ENCODE measurements at places on chromosomes 5 and 9.
A peak's percentile ranks its signal among the peaks of the same experiment; 100 is the strongest.

GRCh38 chr9:27421577-27421976 is 102.5 kb upstream of the IFNK start:
- no peak for DNase-seq

DNA sequence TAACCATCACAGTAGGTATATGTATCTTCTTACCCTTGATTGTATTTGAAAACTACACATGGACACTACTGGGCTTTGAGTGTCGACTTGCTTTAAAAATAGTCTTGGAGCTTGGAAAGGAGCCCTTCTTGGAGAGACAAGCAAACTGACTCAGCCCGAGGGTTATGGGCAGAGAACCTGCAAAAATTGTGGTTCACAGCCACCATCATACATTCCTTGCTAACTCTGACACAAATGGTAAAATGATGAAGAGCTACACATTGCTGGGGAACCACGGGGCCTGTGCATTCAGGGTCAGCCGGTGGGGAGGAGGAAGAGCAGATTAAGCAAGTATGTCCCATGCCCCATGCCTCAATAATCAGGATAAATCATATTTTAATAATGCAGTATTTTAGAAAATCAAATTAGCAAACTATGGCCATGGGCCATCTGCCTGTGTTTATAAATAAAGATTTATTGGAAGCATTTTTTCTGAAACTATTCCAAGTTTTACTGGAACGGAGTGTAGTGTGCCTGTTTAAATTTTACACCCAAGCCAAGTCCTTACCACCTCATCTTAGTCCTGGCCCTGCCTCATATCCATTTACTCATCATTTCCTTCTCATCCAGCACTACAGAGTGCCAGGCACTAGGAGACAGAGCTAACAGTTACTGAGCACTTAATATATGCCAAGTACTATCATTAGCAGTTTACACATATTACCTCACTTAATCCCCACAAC is 195.7 kb downstream of the PALM2AKAP2 start:
- DNase-seq = no peak

DNA sequence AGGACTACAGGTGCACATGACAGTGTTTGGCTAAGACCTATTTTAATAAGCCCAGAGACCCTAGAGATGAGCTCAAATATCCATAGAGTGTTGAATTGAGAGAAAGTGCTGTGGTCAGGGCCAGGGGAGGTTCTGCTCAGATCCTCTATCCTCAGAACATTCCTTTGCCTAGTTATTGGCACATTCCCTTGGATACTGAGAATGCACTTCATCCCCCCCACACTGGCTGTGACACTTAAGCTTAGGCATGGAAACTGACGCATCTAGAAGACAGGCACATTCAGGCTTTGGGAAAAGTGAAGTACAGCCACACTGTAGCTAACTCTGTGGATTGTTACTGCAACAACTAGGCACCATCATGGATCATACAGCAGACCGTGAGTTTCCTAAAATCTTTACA is 27.1 kb upstream of the RASGRF2 start:
- DNase-seq = no peak

- DNase-seq = no peak
These were observed 137.3 kb downstream of the LHFPL2 start for GRCh38 chr5:78511121-78511906.

DNA sequence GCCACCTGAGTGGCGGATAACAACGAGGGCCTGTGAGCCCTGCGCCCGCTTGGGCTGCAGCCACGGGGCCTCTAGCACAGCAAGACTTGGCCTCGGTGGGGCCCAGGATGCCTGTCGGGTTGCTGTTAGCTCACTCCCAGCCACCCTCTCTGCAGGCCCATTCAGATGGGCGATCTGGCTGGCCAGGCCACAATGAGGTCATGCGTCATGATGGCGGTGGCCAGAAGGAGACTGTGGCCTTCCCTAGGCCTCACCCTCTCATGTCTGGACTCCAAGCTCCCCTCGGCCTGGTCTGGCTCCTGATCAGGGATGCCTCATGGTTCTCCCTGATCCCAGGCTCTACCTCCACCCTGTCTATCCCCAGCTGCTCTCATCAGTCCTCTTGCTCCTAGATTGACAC is 19.0 kb upstream of the TCOF1 start:
- DNase-seq = no peak

DNA sequence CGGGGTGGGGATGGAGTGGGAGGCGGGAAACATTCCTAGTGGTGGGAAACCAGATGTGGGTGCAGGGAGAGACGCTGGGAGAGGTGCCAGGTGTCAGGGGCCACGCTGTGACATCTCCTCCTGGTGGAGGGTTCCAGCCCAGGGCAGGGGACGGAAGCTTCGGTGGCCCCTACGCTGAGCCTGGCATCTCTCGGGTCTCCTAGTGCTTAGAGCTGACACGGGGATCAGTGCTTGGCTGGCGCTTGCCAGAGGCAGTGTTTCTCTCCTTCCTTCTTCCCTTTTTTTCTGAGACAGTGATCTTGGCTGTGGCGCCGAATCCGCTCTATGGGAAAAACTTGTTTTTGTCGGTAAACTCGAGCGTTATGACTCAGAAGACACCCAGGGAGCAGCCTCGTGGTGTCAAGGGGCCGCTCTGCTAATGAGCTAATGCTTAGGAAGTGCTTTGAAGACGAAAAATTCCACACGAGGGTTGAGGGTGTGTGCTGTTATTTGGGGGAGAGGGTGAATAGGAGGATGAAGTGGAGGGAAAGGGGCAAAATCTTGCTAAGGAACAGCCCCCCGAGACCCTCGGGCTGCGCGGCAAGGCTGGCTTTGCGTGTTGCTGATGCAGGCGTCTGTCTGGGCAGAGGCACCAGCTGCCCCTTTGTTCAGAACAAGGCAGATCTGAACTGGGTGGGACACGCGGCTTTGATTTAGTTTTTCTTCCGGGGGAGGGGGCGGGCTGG is 20.4 kb upstream of the IER5L start:
- DNase-seq = no peak

DNA sequence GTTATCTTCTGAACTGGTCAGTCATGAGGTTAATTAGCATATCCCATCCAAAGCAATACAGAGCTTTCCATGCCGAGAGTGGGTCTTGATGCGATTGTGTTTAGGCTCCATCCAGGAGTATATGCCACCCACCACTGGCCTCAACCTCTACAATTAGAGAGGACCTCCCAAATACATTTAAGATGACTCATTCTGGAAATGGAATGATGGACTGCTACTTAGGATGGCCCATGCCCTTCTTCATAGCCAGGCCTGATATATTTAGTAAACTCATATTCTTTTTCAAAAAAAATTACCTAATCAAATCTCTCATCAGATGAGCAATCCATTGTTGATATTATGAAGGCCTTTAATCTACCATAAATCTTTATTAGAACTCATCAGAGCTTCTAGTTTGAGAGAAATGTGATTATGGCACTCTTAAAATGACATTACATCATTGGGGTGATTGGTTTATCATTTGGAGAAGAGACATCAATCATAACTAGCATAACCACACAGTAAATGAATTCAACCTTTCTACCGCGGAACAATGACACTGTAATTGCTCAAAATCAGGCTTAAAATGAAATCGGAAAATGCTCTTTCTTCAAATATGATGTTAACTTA is 414.2 kb upstream of the WWC1 start:
- no peak for DNase-seq

DNA sequence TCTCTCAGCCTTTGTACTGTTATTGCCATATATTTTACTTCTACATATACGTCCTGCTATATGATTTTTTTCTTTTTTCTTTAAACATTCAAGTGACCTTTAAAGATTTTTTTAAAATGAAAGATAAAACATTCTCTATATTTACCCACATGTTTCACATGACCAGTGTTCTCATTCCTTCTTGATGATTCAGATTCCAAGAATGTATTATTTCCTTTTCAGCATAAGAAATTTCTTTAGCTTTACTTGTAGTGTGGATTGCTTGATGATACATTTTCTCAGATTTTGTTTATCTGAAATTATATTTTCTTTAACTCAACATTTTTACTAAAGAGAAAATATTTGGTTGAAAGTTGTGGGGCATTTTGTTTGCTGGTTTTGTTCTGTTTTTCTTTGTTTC is 792.1 kb downstream of the BRINP1 start:
- DNase-seq = no peak

- no peak for DNase-seq
These were observed 86.5 kb upstream of the PRLR start for GRCh38 chr5:35316611-35317274.

GRCh38 chr5:35458824-35459207 is 158.8 kb upstream of the SPEF2 start:
- DNase-seq = no peak

- DNase-seq = no peak
These were observed 20.9 kb downstream of the NCS1 start for GRCh38 chr9:130193103-130193502.

GRCh38 chr5:108727651-108728565 is 19.8 kb upstream of the FER start:
- no peak for DNase-seq

DNA sequence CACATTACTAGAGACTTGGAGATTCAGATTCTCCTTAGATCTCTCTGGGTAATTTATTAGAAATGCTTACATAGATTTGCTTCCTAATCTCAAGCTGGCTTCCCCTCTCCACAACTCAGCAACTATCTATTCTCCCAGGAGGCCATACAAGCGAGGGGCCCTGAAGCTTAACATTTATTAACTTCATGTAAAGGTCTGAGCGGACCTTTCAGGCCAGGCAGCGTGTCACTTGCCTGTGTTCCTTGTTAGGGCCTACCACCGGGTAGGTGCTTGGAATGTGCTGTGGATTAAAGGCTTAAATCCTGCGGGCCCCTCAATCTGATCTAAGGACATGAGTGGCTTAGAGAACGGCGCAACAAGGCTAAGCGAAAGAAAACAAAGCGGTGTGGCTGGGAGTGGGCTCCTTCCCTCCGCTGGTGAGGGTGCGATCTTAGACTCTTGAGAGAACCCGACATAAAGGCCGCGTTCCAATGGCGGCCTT is 712 bp upstream of the HSPA4 start:
- no peak for DNase-seq

- DNase-seq = no peak
These were observed 306.3 kb downstream of the TLE4 start for GRCh38 chr9:79877943-79878602.

GRCh38 chr5:157148734-157149615 is 6.3 kb upstream of the MED7 start:
- DNase-seq = peak; percentile 50

- no peak for DNase-seq
These were observed 148.4 kb upstream of the CLINT1 start for GRCh38 chr5:158007336-158007735.

DNA sequence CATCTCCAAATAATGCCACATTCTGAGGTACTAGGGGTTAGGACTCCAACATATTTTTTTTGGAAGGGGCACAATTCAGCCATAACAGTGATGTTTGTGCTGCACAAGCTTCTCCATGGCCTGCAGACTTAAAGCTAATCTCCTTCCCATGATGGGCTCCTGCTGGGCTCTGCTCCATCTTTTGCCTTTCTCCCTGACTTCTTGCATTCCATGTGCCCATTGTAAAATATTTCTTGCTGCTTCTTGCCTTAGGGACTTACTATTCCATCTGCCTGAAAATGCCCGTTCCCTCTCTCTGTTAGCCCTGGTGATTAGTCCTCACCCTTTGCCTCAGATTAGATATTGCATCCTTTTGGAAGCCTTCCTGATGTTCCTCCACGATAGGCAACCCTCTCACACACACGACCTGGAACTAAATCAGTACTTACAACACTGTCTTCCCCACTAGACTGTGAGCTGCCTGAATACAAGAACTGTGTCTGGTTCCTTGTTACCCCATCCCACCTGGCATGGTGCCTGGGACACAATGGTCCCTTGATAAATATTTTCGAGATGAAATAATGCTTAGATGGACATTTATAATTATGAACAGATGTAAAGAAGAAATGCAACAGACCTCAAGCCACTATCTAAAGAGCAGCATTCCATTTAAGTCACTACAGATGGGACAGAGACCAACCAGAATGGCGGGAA is 33.5 kb downstream of the OR1J1 start:
- no peak for DNase-seq

DNA sequence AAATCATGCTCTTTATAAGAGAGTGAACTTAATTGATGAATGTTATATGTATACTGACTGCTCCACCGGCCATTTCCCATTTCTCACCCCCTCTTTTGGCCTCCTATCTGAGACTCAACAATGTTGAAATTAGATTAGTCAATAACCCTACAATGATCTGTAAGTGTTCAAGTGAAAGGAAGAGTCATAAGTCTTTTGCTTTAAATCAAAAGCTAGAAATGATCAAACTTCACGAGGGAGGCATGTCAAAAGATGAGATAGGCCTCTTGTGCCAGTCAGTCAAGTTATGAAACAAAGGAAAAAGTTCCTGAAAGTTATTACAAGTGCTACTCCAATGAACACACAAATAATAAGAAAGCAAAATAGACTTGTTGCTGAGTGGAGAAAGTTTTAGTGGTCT is 83.1 kb downstream of the NLN start:
- DNase-seq = no peak

DNA sequence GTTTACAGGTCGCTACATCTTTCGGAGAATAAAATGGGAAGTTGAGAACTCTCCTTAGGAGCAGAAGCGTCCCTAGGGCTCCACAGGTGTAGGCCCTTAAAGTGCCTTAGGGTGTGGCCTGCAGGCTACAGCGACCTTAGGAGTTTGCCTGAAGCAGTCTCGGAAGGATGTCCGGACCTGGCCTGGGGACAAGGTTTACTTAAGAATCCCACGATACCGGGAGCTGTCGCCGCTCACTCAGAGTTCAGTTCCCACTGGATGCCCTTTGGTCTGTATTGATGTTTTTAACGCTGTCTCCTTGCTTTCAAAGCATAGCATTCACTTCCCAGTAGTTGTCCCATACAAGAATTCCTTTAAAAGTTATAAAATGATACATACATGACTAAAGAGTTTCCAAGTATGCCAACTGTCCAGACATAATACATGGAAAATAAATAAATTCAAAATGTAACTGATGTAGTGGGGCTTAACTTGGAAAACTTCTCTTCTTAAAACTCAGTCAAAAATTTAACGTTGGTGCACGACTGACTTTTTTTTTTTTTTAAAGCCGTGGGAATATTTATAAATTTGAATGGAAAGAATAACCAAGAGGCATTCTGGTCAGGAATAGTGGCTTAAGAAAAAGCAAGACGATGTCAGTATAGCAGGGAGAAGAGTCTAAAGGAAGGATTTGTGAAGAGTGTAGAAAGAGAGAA is 848 bp downstream of the RAD50 start:
- no peak for DNase-seq

DNA sequence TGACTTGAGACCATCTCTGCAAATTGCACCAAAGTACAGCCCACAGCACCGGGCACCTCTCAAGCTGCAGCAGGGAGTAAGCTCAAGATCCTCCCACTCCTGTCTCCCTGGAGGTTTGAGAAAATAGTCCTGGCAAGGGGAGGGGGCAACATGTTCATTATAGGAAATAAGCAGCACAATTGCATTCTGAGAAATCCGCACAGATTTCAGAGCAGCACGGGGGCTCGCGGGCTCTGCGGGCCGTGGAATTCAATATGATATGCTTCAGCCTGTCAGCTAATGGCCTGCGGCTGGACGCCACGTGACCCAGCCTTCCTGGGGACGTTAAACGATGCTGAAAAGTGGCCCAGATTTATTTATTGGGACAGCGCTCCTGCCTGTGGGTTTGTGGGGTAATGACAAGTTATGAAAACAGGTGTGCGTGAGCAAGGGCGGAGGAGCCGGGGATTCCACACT is 156.4 kb downstream of the DAB2IP start:
- no peak for DNase-seq
